Activated gamma-delta T cell treated with Interleukin-2 at 50 U/mL for 16 hours (primary cell): ENCODE measurements at places on chromosomes 4 and X.
A peak's percentile ranks its signal among the peaks of the same experiment; 100 is the strongest.

DNA sequence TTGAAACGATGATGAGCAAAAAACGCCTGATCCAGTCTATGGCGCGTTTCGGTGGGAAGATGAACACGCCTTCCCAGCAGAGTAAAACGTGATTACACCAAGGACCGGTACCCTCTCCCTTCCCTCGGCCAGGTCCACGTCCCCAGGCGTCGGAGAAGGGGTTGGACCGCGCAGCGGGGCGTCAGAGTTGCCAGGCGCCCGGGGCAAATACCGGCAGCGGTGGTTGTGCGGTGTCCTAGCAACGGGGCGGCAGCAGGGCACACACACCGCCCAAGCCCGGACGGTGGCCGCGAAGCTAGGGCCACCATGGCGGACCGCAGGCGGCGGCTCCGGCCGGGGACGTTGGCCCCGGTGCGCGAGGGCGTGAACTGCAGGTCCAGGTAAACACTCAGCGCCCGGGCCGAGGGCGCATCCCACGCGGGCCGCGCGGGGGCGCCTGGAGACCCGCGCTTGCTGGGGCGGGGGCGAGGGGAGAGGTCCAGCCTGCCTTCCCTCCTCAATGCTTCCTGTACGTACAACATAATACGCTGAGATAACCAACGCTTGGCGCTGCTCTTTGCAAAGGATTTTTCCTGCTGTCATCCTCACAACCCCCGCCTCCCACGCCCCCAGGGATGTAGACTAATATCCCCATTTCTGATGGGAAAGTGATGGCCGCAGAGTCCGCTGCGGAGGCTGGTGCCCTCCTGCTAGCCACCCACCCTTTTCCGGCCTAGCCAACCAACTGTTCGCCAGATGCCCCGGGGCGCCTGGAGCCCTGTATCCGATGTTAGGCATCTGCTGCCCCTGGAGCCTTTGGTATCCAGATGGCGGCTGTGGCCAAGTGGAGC, at the start of gene FAM47E:
Gene FAM47E, plus strand, starts transcription at position 281 of the 830 bp plus-strand sequence. Its CDS starts 26 bp downstream, at position 307.
- peak; percentile 12 for DNase-seq

DNA sequence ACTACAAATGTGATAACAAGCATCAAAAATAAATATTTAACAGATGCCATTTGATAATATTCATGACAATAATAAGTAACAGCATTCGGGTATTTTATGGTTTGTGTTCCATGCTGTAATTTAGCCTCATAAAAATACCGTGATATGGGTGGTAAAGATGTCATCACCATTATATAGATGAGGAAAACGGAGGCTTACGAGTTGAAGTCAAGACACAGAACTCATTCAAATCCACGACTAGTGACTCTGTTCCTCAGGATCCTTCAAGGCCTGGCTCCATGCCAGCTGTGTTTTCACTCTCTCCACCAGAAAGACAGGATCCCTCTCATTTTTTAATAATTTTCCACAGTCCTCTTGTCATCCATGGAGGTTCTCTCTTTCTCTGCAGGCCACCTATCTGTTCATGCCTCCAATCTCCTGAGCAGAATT, 94.5 kb downstream of the APBB2 start:
- DNase-seq, result no peak

DNA sequence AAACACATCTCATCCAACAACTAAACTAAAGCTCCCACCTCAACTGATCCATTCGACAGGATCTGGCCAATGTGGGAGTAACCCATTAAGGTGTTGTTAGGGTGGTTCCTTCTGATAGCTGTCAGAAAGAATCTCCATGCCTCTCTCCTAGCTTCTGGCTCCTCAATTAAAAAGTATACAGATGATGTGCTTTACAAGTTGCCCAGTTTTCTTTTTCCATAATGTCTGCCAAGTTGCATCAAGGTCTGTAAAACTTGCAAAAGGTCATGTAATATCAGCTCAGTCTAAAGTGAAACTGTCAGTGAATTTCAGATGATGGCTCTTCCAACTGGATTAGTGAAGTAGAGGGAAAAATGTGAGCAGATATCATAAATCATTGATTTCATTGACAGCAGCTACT, 191.8 kb downstream of the RAB28 start:
- no peak for DNase-seq

DNA sequence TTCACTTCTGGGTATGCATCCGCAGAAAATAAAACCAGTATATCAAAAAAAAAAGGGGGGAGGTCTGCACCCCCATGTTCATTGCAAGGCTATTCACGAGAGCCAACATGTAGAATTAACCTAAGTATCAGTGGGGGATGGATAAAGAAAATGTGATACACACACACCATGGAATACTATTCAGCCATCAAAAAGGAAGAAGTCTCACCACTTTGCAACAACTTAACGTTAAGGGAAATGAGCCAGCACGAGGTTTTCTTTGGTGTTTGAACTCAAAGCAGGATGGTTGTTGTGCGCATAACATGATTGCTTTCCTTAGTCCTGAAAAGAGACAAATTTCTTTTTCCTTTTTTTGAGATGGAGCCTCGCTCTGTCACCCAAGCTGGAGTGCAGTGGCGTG, 222.7 kb downstream of the SHOX start:
- no peak for DNase-seq

GRCh38 chrX:4547213-4547836, 833.9 kb upstream of the PRKX start:
- peak; percentile 20 for DNase-seq
